ENCODE measurements at places on chromosomes 1 and 21.

DNA sequence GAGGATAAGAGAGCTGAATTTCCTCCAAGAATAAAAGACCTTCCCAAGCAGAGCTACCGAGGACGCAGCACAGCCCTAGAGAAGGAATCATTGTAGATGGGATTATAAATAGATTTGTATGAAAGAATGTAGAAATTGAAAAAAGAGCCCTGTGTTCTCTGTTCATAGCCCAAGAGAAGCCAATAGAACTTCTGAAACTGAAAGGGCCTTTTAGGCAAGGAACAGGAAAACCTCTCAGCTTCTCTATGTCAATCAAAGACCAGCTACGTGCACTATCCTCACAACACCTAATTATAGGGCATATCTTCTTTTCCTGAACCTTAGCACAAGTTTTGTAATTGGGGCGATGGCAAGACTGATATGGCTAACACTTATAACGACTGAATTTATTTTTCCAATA lies 192.4 kb upstream of the RNPC3 start:
- DNase-seq, result no peak

- no peak for DNase-seq
These were observed 12.0 kb upstream of the CCDC190 start for GRCh38 chr1:162872981-162873380.

DNA sequence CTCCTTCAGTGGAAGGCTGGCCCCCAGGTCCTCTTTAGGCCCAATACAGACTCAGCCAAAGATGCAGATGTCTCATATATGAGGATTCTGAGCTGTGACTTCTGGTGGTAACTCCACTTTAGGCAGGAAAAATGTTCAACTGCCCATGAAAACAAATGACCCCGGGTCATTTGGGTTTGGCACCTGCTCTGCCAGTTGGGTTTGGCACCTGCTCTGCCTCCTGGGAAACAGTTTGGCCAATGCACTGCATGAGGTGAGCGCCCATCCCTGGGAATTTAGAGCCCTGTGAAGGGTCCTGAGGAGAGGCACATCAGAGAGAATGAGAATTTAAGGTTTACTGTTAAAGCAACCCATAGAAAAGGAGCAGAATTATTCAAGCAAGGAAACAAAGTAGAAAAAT lies 45.3 kb downstream of the B3GALT5 start:
- no peak for DNase-seq

DNA sequence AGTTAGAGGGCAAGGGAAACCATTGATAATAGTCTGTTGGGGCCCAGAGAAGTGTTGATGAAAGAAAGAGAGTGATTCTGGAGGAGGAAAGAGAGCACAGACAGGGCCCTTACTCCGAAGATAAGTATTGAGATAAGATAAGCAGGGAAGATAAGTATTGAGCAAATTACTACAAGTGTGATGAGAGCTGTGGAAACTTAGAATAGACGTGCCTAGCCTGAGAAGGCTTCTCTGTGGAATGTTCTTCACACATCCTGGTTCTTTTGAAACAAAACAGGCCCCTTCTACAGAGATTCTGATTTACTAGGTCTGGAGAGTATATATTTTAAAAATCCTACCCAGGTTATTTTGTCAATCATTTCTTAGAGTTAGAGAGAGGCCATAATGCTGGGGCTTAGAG lies 26.4 kb downstream of the FNBP1L start:
- DNase-seq, result no peak

DNA sequence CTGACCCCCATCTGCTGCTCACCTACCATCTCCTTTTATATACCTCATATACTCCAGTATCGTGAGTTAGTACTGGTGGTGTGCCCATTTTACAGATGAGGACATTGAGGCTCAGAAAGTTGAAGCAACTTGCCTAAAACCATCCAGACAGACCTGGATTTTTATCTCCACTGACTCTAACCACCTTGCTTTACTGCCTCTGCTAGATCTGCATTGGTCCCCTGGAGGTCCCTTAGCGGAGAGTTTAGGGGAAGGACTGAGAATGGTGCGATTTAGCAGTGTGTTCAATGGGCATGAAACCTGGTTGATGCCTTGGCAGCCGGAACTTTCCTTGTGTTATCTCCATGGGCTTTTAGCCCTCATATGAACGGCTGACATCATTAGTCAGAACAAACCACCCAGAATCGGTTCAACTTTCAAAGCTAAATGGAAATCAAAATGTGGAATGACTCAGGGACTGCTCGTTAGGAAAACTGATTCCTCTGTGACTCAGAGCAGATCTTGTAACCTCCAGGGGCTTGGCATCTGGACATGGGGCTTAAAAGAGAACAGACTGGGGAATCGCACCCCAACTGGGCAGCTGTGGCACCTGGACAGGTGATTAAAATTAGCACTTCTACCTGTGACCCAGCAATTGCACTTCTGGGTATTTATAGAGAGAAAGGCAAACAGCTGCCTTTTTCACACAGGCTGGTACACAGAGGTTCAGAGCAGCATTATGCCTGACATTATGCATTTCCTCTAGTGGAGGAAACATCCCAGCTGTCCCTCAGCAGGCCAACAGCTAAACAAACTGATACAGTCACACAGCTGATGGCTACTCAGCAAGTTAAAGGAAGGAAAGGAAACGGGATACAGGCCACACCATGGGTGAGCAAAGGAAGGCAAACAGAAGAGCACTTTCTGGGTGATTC lies 25.3 kb downstream of the TMEM51 start:
- DNase-seq, result no peak
